ENCODE measurements at places on chromosomes 12 and 14. TPM values are rescaled to one million over a fixed set of nuclear protein-coding genes. Genes with fewer than 3 reads are reported as not detected.

PIP4P1 gene
- 29.7 TPM for total RNA-seq

B4GALNT3 gene
- 14.1 TPM for total RNA-seq

GAPDH gene
- 1,660 TPM for total RNA-seq

MIPOL1 gene
- total RNA-seq: 21.0 TPM

PPM1H gene
- 1.7 TPM for total RNA-seq

NELL2 gene
- 0.22 TPM for total RNA-seq

TMX1 gene
- 20.4 TPM for total RNA-seq

PTCSC3 gene
- total RNA-seq: not detected

RNASE1 gene
- 430 TPM for total RNA-seq
